ENCODE measurements at places on chromosomes 2 and 18. TPM values are rescaled to one million over a fixed set of nuclear protein-coding genes. Genes with fewer than 3 reads are reported as not detected.

The SCYGR3 gene
- polyA plus RNA-seq: not detected

The AKAIN1 gene
- not detected for polyA plus RNA-seq

The LRP1B gene
- polyA plus RNA-seq: 3.7 TPM

DNA sequence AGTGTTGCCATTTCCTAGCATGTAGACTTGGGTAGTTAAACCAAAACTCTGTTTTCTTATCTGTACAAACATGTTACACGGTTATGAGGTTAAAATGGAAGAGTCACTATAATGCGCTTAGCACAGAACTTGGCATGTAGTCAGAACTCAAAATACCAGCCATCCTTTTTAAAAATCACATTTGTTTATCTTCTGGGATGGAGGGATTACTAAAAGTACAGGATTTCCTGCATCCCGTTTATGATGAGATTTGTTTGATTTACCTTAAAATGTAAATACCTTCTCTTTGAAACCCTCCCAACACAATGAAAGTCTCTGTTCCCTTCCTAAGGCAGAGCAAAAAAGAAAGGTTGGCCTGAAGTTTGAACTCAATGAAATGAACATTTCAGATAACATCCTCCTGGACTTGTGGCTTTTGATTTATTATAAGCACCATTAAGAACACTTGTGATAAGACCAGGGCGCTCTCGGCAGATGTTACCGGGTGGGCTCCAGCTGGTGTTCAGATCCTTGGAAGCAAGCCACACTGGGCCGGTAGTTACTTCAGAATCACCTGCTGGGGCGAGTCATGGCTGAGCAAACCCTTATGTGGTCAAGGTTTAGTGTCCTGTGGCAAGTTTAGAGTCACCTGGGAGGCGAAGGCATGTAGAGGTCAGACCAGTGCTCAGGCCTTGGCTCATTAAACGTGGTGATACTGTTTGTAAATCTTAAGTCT, 105.7 kb downstream of the MGAT5 start:
- DNase-seq: no peak

The DYTN gene
- not detected for polyA plus RNA-seq

- DNase-seq: no peak
These were observed 54.9 kb downstream of the EPHA4 start for GRCh38 chr2:221517146-221517695.

- no peak for DNase-seq
These were observed 200.3 kb downstream of the PRKCE start for GRCh38 chr2:45851576-45852304.

GRCh38 chr2:143532061-143532460, 402.8 kb downstream of the ARHGAP15 start:
- DNase-seq: no peak

The STAM2 gene
- polyA plus RNA-seq: 49.1 TPM

Data from left renal pelvis (tissue), 4 donors.